Neural progenitor cell (in vitro differentiated cells): ENCODE measurements at places on chromosomes 13 and 19.

DNA sequence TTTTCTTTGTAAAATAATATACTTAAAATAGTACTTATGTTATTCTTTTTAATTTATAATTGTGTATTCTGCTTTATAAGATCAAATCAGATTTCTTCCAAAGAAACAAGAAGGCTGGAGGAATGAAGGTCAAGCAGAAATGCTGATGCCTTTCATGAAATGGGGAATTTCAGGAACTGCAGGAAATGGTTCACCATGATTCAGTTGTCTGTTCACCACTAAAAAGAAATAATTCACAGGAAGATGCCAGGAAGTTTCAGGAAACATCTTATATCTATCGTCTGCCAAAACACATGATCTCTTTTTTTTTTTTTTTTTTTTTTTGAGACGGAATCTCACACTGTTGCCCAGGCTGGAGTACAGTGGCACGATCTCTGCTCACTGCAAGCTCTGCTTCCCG lies 15.7 kb upstream of the SCEL start:
- no peak for DNase-seq

GRCh38 chr13:28761586-28761985 lies 42.8 kb upstream of the SLC46A3 start:
- DNase-seq, result no peak

DNA sequence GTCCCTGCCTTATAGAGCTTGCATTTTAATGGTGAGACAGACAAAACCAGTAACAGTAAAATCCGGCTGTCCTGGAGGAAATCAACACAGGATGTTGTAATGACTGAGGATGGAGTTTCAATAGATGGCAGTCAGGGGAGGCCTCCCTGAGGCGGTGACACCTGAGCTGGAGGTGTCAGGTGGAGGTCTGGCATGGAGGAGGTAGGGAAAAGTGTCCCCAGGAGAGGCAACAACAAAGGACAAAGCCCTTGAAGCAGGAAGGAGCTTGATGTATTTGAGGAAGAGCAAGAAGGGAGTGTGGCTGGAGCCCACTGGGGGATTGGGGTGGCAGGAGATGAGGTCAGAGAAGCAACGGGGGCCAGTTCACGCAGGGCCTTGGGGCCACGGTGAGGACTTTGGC lies 7.8 kb downstream of the GRIN2D start:
- no peak for DNase-seq

GRCh38 chr19:6210721-6211600 lies 68.8 kb downstream of the MLLT1 start:
- DNase-seq, result no peak

DNA sequence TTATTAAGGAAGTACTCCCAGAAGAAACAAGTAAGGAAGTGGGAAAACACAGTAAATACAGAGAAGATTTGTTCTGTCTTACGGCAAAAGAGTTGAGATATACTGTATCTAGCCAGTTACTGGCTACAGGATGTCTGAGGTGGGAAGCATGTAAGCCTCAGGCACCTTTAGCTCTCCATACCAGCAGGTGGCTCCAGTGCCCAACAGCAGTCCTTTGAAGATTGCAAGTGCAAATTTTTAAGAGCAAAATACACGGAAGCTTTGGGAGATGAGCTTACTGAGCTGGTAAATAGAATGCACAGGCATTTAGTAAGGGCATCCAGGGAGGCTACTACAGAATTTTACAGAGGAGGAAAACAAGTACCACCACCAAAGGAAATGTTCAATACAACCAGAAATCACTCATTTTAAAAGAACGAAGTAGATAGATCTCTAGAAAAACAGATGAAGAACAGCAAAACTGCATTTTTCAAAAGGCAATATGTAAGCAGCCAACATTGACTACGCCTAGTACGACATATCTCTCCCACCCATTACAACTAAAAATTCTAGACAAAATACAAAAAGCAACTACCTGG lies 57.9 kb upstream of the VSTM2B start:
- peak; percentile 56 for DNase-seq
